Mesenteric fat pad (tissue), 1 donor: ENCODE measurements at places on chromosomes 11 and 22.
A peak's percentile ranks its signal among the peaks of the same experiment; 100 is the strongest.

- DNase-seq: no peak
Observed at GRCh38 chr11:63869171-63869591, 30.3 kb downstream of the MARK2 start.

DNA sequence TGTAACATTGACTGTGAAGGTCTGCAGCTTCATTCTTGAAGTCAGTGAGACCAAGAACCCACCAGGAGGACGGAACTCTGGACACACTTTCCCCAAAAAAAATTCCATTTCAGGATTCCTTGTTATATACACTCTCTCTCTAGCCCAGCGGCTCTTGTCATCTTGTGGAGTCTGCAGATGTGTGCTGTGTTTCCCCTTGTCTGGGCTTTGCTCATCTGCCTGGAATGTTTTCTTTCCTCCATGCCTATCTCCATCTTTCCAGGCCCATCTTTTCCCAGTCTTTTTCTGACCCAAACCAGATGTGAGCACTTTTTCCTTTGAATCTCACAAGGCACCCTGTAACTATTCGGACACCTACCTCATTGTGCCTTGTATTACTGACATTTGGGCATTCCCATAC, 5.1 kb upstream of the DRG1 start:
- DNase-seq: no peak

GRCh38 chr11:44950031-44950624, 555 bp downstream of the TP53I11 start:
- no peak for DNase-seq

DNA sequence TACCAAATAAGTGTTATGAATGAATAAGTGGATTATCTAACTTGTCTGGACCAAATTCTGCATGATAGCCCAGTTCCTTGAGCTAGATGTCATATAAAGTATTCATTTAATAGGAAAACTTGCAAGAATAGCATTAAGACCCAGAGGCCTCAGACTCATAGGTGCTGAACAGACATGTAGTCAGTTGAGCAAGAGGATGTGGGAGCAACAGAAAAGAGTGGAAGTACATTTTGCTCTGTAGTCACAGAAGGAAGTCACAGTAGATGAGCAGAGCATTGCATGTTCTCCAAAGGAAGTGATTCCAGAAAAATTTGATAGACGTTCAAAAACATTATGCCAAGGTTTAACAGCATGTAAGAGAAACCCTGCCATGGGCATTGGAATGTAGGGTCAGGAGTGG, 9.5 kb downstream of the HOATZ start:
- no peak for DNase-seq

DNA sequence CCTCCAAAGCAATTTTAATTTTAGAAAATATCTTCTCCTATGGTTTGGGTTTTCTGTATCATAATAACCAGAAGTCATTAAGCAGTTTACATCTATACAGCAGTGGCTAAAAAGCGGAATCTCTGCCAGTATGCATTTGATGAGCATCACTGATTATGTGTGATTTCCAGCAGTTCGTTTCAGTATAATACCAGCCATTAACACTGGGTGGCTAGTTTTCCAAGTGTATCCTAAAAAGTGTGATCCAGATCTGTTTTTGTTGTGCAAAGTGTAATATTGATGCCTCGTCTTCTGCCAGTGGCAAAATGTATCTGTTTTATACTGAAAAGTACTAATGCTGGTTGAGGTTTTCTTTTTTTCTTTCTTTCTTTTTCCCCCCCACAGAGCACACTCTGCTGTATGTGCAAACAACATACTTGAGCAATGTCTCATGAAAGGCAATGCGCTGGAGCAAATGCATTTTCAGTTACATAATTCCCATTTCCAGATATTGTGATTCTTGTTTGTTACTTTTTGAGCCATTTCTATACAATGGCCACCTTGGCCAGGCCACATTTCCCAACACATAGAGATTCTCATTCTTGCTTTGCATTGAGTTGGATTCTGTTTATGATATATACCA, 64.2 kb downstream of the SLC36A4 start:
- DNase-seq: no peak

- DNase-seq: no peak
Observed at GRCh38 chr11:72141066-72141465, 5.5 kb downstream of the FOLR3 start.

- peak; percentile 79 for DNase-seq
Observed at GRCh38 chr22:47304854-47305253, 542.4 kb downstream of the TBC1D22A start.

- DNase-seq: no peak
Observed at GRCh38 chr11:46298699-46299433, 21.4 kb downstream of the CREB3L1 start.
